ENCODE measurements at places on chromosomes 3 and 15. TPM values are rescaled to one million over a fixed set of nuclear protein-coding genes. Genes with fewer than 3 reads are reported as not detected.

The SLC22A14 gene
- 0.86 TPM for total RNA-seq

The RBSN gene
- 22.9 TPM for total RNA-seq

The CPNE9 gene
- total RNA-seq = not detected

The CLDN16 gene
- 0.43 TPM for total RNA-seq

The MESP1 gene
- total RNA-seq = under 0.01 TPM

The ZNF660 gene
- 2.9 TPM for total RNA-seq

The PPIB gene
- 654 TPM for total RNA-seq

The RNU5B-1 gene
- not detected for total RNA-seq

The C3orf49 gene
- not detected for total RNA-seq

The TM4SF4 gene
- not detected for total RNA-seq

The ITIH1 gene
- not detected for total RNA-seq

The NDN gene
- total RNA-seq = 35.1 TPM

The SH2D7 gene
- total RNA-seq = not detected

The TLE3 gene
- 27.7 TPM for total RNA-seq

The SELENOK gene
- 19.4 TPM for total RNA-seq

The RTP4 gene
- 2.6 TPM for total RNA-seq

All from fibroblast of villous mesenchyme (primary cell).